HS-27A (cell line): ENCODE measurements at places on chromosomes 3 and 15.

DNA sequence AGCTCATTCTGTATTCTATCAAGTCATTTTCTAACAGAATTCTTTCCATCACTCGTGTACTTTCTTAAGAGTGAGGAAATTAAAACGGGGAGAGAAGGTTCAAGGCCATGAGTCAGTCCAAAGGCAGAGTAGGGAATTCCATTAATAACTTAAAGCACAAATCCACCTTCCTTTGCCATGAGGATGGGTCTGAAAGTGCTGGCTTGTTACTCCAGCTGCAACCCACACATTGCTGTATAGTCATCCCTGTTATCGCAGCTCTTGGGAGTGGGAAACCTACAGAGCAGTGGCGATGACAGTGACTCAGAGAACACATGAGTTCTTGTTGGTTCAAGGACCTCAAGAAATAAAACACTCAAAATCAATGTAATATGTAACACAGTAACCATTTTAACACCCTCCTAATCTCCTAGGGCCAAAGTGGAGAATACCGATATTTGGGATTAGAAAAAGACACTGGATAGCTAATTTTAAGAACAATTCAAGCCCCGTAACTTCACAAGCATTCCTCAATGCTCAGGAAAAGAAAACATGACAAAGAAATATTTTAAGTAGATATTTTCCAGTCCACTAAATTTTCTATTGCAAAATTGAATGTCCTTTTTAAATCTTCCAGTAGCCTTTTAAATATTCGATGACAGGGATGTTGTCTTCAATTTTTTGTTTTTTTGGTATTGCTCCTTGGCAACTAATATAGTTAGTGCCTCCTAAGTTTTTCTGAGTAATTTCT lies 179.9 kb upstream of the THBS1 start:
- DNase-seq: no peak

- DNase-seq: no peak
Measured at GRCh38 chr3:141659821-141660613, 78.1 kb upstream of the RNF7 start.

DNA sequence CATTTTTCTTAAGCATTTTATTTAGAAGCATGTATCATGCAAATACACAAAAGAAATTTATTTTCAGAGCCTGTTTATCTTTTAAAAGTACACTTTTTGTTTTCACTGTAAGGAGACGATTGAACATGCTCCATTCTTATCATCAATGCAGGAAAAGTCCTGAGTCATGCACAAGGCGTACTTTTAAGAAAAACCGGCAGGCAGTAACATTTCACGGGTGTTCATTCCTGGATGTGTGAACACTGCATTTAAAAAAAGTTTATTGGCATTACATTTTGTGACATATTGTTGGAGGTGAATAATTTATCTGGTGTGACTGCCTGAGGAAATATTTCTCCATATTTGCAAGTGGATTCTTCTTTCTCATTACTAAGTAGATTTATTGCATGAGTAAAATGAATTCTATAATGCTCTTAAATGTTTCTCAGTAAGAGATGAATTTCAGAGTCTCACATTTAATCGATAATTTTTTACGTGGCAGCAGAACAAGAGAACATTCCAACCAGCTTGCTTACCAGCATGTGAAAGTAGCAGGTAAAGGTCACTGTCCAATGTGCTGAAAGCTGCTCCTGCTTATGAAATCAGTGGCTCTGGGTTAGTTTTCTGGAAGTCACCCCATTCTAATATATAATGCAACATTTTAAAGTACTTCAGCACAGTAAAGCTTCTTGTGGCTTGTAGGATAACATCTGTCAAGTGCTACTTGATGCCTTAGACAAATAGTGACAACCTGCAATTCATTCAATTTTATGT lies 87.0 kb downstream of the SV2B start:
- DNase-seq: no peak

GRCh38 chr15:98513428-98513986 lies 134.8 kb upstream of the IGF1R start:
- DNase-seq: no peak

- DNase-seq: no peak
Measured at GRCh38 chr15:31806106-31806505, 224.2 kb upstream of the CHRNA7 start.

DNA sequence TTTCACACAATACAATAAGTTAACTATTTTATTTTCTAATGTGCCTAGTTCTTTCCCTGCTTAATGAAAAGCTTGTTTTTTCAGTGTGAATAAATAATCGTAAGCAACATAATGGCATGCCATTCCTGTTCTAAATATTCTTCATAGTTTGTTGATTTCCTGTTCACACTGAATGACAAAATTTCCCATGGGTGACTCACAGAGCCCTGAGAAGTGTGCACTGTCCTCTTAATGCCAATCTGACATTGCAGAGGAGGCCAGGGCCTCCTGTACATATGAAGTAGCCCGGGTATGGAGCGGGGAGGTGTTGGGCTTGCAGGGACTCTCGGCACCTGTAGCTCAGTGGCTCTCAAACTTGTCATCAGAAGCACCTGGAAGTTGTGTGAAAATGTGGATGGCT lies 24.3 kb downstream of the CCR3 start:
- DNase-seq: peak; percentile 47

- no peak for DNase-seq
Measured at GRCh38 chr3:128709506-128710210, 16.3 kb upstream of the RAB7A start.

DNA sequence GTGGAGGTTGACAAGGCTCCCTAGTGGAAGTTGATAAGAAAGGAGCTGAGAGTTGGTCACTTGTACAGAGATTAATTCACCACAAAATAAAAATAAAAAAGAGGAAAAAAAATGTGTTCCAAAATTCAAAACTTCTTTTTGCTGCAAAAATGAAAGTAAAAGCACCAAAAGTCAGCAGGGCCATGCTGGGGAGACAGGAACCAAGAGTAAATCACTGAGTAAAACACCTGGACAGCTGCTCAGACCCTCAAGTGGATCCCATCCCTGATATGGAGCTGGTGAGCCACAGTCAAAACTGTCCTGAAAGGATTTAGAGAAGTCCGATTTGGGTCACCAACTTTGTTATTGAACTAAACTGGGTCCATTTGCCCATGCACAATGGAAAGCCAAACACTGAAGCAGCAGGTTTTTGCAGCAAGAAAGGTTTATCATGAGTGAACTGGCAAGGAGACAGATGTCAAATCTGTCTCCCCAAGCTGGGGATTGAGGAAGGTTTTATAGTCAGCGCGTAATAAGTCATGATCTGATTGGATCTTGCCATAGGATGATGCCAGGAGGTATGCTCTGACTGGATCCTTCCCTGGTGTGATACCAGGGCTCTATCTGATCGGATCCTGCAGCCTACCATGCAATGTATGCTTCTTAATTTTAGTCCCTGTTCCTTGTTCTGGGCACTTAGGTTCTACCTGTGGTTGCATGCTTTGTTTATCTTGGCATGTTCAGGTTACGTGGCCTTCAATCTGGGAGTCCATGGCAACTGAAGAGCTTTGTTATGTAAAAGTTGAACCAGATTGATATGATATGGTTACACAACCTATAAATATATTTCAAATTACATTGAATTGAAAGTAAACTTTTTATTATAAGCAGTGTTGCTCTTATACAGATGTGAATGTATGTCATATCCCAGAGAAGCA lies 313.2 kb downstream of the POLQ start:
- no peak for DNase-seq

DNA sequence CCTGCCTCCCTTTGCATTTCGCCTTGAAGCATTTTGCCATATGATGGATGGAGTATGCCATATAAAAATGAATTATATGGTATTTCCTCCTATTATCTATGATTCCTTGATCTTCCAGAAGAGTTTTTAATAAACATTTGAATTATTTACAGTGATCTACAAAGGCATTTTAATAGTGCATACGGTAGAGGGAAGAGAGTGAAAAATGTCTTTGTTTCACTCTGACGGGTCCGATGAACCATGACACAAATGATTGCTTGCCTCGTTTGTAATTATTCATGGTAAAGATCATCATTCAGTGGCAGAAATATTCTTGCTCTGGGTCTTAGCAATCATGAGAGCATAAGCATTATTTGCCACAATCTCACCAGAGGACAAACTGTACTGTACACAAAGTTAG lies 1010.9 kb downstream of the NTRK3 start:
- no peak for DNase-seq

DNA sequence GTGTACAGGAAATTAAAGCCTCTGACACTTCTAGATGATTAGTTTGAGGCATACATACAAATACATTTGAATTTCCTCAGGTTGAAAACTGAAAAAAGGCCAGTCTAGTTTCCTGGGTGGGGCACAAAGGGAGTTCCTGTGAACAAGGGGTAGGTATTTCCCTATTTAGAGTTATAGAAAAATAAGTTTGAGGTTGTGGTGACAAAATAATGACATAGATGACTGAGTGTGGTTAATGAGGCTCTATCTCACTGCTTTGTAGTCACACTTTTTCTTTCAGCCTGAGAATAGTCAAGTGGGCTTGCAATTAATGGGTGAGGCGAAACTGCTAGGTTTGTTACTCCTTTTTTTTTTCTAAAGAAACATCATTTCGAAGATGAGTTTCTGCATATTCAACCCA lies 4.3 kb downstream of the SLCO3A1 start:
- no peak for DNase-seq
